Fibroblast of mammary gland (primary cell): ENCODE measurements at places on chromosomes 2 and 18.
A peak's percentile ranks its signal among the peaks of the same experiment; 100 is the strongest.

DNA sequence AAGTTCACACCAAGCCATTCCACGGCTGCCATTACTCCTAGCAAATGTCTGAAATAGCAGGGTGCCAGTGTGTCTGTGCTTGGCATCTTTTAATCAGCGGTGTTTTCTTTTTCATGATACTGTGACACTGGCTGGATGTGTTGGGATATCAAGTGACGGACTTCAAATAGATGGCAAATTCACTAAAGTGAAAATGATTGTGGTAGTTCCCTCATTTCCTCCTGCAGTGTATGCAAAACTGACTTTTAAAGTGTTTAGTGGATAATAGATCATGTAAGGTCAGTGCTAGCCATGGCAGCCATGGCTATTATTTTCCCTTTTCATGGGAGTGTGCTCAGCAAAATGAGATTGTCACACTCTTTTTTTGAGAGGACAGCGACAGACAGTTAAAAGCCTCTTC, 261.5 kb upstream of the SIX3 start:
- no peak for DNase-seq

GRCh38 chr2:98565286-98565860, 42.9 kb downstream of the COA5 start:
- DNase-seq = no peak

DNA sequence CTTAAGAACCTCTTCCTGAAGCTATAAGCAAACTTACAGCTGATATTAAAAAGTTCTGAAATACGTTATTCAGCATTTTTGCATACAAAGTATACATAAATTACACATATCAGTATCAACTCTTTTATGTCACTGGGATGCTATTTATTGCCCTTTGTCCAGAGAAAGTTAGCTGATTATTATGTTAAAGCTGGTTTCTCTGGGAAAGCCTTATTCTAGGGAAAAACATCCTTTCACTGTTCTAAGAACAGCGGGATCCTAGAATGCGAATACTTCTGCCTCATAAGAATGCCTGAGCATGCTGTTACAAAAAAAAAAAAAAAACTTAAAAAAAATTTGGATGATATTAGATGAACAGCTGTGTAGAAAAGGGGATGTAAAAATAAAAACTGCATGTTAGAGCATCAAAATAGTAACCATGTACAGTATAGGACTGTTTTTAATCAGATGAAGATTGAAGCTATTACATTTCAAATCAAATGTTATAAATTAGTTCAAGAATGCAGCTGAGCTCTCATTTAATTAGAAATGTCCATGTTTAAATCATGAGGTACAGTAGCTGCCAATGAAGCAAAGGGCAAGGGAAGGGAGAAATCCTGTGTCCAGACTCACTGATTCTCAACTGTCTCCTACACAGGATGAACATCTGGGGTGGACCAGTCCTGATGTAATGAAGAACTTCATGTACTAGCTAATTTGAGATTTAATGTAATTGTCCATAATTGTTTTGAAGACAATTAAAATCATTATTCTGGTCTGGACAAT, 8.2 kb downstream of the FTCDNL1 start:
- DNase-seq = no peak

DNA sequence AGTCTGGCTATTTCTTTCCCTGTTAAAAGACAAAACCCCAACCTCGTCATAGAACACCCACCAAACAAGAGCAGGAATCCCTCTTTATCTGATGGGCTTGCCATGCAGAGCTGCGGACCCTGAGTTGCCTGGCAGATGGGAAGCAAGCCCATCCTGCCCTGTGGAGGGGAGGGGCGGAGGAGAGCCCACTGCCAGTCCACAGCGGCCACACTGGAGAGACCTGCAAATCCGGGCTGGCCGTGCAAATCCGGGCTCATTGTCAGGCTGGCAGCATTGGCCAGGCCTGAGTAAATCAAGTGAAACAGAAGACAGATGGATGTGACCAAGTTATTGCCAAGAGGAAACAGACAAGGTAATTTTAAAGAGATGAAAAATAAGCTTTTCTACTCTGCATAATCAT, 22.0 kb downstream of the MYL12B start:
- DNase-seq = no peak

- DNase-seq = no peak
Measured at GRCh38 chr2:42133771-42134195, 35.4 kb upstream of the EML4 start.

GRCh38 chr2:263022-263738, 652 bp downstream of the SH3YL1 start:
- no peak for DNase-seq

DNA sequence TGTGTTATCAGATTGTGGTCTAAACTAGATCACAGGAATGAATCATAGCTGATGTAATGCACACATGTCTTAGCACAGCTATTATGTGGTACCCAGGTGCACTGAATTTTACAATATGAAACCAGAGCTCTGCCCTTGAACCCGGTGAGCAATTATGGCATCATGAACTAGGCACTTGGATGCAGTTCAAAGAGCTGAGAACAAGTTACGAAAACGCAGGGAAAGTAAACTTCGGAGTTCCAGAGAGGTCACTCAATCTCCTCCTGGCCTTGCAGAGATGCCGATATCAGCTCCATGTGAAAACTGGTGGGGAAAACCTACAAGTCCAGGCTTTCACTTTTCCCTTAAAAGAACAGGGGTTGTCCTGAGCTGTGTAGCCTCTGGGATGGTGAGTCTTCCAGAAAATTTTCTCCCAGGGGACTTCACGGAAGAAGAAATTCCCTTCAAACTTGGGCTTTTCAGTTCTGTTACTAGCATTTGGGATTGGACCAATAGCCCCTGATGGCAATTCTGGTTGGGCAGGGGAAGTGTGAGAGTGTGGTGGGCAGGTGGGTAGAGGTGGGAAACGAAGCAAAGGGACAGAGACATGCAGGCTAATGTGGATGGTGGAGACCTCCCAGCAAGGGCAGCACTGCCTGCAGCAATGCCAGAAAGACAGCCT, 71.1 kb upstream of the SH3BP4 start:
- DNase-seq = peak; percentile 92

GRCh38 chr2:72915907-72916742, 1.2 kb upstream of the EMX1 start:
- no peak for DNase-seq

GRCh38 chr2:234444893-234445292, 52.0 kb downstream of the ARL4C start:
- peak; percentile 59 for DNase-seq

GRCh38 chr2:23390152-23390551, 5.2 kb downstream of the KLHL29 start:
- DNase-seq = peak; percentile 80

- DNase-seq = no peak
Measured at GRCh38 chr2:11099122-11100065, 55.9 kb upstream of the SLC66A3 start.

DNA sequence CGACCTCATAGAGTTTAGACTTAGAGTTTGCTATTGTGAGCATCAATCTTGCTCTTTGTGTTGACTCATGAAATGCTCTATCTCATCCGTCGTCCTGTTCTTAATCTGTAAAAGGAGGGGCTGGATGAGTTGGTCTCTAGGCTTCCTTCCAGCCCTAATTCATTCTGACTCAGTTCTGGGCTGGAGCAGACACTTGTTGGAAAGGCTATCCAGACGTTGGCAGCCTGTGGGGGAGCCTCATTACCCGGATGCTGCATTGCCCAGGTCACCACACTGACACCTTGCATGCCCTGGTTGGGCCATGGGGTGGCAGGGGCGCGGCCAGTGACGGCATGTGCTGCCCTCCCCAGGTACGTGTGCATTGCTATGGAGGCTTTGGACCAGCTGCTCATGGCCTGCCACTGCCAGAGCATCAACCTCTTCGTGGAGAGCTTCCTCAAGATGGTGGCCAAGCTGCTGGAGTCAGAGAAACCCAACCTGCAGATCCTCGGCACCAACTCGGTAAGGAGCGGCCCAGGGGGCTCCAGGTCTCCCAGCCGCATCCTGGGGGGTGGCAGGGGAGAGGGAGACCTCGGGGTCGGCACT, 61.5 kb downstream of the EFR3B start:
- peak; percentile 95 for DNase-seq

DNA sequence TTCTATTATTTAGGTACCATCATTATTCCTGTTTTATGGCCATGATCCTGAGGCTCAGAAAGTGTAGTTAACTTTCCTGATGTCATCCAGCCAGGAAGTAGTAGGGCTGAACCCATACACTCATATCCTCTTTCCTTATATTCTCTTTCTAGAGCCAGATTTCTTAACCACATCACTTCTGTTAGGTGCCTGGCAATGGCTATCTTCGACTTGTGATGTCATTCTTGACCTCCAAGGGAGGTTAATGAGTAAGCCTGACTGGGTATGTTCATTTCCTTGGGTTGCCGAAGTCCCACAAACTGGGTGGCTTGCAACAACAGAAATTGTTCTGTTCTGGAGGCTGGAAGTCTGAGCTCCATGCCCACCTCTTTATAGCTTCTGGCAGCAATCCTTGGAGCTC, 43.4 kb downstream of the ITGB6 start:
- peak; percentile 94 for DNase-seq

DNA sequence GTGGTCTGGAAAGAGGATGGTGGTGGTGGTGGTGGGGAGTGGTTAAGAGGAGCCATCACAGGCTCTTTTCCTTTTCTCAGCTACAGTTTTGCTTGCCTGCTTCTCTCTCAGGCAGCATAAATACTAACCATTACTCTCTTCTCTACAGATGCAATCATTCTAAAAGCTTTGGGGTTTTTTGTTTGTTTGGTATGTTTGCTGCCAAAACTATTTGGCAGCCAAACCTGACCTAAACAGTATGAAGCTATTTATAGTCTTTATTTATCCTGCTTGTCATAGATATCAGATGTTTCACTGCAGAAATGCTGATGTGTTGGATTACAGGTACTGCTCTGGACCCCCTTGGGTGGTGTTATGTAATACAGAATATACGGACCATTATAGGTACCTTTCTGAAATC, 15.3 kb downstream of the SIX3 start:
- peak; percentile 64 for DNase-seq

GRCh38 chr2:54585136-54585733, 129.1 kb downstream of the SPTBN1 start:
- no peak for DNase-seq

DNA sequence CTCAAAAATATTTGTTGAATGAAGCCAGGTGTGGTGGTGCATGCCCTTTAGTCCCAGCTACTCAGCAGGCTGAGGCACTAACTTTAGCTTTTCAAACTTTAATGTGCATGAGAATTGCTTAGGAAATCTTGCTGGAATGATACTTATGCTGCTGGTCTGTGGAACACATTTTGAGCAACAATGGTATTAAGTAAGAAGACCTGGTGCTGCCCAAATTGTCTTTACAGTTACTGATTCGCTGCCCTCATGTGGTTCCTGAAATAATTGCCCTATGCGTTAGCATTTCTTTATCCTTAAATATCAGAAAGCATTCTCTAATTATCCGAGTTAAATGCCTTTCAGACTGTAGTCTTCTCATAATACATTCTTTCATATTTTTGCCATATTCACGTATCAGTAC, 76.0 kb upstream of the SESTD1 start:
- DNase-seq = peak; percentile 67

DNA sequence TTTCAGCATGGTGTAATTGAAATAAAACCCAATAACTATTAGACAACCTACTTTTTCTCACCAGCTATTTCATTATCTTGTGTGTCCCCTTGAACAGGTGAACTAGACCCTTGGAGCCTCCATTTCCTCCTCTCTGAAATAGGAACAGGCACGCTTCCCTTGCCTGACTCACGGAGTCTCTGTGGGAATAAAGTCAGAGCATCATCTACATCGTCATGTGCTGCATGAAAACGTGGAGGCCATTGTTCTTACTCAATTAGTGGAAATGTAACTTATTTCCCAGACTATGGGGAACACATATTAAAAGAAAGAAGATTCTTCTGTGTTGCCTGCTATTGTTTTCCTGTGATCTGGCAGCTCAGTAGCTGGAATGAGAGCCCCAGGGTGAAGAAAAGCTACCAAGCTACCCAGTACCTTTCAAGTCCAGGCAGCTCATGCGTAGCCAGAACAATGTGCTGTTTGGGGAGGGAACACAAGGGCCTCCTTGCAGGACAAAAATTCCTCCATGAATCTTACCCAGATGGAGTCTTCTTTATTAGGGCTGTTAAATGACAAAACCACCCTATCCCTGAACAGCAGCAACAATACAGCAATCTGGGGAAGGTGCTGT, 59.8 kb downstream of the SOX11 start:
- no peak for DNase-seq

- no peak for DNase-seq
Measured at GRCh38 chr2:197121255-197121654, 189.3 kb downstream of the ANKRD44 start.

- no peak for DNase-seq
Measured at GRCh38 chr2:199552141-199552540, 94.4 kb upstream of the SATB2 start.

DNA sequence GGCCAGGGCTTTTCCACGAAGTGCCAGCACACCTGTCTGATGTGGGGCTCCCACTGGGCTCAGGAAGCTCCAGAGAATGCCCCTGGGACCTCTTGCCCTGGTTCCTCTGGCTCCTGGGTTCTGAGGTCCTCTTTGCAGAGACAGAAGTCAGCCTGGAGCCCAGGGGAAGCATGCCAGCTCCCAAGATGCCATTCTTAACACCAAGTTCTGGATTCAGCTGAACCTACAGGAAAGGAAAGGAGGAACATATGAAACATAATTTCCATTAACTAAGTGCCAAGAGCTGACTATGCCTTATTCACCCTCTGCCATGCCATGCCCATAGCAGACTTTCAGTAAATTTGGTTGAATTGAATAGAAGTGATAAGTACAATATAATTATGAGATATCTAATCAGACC, 21.9 kb downstream of the FAM124B start:
- DNase-seq = no peak
